ENCODE measurements at places on chromosomes 12 and 14. TPM values are rescaled to one million over a fixed set of nuclear protein-coding genes. Genes with fewer than 3 reads are reported as not detected.

The CPNE6 gene
- not detected for total RNA-seq

The BEST3 gene
- not detected for total RNA-seq

The SSTR1 gene
- total RNA-seq, result not detected

The GSKIP gene
- total RNA-seq, result 41.5 TPM

The SERPINA6 gene
- total RNA-seq, result not detected

The TMEM229B gene
- 0.71 TPM for total RNA-seq

The DPF3 gene
- 2.1 TPM for total RNA-seq

The CCDC197 gene
- not detected for total RNA-seq

The VWF gene
- total RNA-seq, result 0.50 TPM

The TMED8 gene
- 7.6 TPM for total RNA-seq

The STAC3 gene
- total RNA-seq, result not detected

The OSBPL8 gene
- 94.7 TPM for total RNA-seq

The PSMD9 gene
- 150 TPM for total RNA-seq

The ABHD12B gene
- not detected for total RNA-seq

The LGMN gene
- 136 TPM for total RNA-seq

The SNRNP35 gene
- total RNA-seq, result 17.8 TPM

The SLC17A8 gene
- not detected for total RNA-seq

The MYF5 gene
- not detected for total RNA-seq

The ADCY6 gene
- 22.9 TPM for total RNA-seq

The RNASE1 gene
- total RNA-seq, result not detected

The LRTM2 gene
- not detected for total RNA-seq

The TAS2R43 gene
- total RNA-seq, result 0.29 TPM

The TAS2R7 gene
- total RNA-seq, result not detected

The PTPRB gene
- 4.5 TPM for total RNA-seq

The HCAR3 gene
- total RNA-seq, result not detected

The KRT8 gene
- total RNA-seq, result 7.0 TPM

The LRFN5 gene
- not detected for total RNA-seq

The RNU7-1 gene
- total RNA-seq, result not detected

The SLCO1A2 gene
- not detected for total RNA-seq

The GPR84 gene
- not detected for total RNA-seq

The MMP14 gene
- total RNA-seq, result 101 TPM

The BMP4 gene
- 1.8 TPM for total RNA-seq

The MUCL1 gene
- not detected for total RNA-seq

The CINP gene
- 50.8 TPM for total RNA-seq

Data from SJSA1 (cell line).